Activated naive CD8-positive, alpha-beta T cell treated with anti-CD3 and anti-CD28 coated beads for 36 hours (primary cell): ENCODE measurements at places on chromosomes 12 and 14. TPM values are rescaled to one million over a fixed set of nuclear protein-coding genes. Genes with fewer than 3 reads are reported as not detected.

The LAG3 gene
- 67.7 TPM for total RNA-seq

The NDUFA12 gene
- 137 TPM for total RNA-seq

The FGF6 gene
- total RNA-seq: not detected

DNA sequence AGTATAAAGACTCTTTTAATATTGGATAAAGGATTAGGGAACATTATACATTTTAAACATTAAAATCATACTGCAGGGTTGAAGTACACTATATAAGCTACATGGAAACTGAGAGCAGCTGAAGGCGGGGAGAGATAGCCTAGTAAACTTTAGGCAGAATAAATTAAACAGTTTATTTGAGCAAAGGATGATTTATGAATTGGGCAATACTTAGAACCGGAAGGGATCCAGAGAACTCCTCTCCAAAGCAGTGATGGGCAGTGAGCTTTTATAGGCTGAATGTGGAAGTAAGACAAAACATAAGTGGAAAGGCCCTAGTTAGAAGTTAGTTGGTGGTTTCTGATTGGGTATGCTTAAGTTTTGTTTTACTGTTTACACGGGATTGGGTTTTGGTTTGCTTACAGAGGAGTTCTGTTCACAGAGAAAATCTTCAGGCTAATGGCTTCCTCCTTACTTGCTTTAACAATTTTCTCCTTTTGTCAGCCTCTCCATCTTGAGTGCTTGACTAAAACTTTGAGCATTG is 18.9 kb downstream of the LEMD3 start:
- DNase-seq: no peak

- DNase-seq: no peak
Observed at GRCh38 chr12:26740348-26740747, 92.6 kb downstream of the ITPR2 start.

- no peak for DNase-seq
Observed at GRCh38 chr12:32240831-32241230, 134.2 kb downstream of the BICD1 start.

DNA sequence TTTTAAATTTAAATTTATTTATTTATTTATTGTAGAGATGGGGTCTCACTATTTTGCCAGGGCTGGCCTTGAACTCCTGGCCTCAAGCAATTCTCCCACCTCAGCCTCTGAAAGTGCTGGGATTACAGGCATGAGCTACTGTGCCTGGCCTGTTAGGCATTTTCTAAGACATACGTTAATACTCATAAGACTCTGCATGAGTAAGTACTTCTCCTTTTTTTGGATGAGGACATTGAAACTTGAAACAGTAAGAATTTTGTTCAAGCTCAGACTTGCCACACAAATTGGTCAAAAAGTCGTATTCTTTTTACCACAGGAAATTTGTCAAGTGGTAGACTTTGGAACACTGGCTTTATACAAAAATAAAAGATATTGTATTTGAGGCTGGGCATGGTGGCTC is 187.4 kb upstream of the RASSF8 start:
- no peak for DNase-seq
